ENCODE measurements at places on chromosomes 4 and X.

DNA sequence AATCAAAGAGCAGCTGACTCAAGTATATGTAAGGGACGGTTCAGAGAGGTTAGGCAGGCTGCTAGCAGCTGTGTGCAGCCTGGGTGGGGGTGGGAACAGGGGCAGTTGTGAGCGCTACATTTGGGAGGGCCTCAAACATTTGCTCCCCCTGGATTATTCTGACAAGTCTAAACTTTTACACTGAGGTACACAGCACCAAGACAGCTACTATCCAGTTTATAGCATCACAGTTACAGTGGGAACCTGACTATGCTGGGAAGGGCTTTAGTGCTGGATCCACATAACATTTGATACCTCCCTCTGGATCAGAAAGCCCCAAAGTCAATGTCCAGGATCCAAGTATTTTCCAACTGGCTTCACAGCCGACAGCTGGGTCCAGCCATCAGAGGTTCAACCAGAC lies 55.8 kb upstream of the GIMD1 start:
- no peak for DNase-seq

DNA sequence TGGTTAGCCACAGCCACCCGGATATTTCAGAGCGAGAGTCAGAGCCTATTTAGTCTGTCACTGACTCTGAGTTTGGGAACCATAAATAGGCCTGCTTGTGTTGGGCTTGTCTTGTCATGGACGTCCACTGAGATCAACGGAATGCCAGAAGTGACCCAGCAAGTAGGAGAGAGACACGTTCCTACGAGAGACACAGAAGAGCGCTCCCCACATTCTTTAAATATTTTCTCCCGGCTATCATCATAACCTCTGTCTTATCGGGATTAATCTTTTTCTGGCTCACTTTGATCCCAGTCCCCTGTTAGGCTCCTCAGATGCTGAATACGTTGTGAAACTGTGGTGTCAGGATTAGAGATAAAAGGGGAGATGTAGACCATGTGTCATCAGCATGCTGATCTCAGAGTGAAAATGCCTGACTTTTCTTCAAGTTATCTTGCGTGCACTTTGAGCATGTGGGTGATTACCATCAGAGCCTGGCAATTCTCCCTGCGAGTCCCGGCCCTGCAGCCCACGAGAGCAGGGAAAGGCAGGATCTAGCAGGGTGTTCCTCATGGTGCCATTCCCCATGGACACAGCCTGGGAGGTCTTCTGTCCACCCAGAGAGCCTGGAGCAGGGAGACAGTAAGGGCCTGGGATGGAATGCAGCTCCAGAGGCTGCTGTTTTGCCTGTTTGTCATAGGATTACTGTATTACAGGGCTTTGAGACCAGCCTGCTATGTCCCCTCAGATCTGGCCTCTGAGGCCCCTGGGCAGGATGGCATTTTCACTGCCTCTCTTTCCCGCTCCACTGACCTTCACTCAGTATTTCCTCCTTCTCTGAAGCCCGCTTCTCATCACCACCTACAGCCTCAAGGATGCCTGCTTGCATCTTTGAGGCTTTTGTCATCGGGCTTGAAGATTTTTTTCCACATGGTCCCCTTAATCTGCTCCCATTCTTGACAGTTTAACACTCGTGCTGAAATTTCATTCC lies 2.8 kb upstream of the TENM3 start:
- no peak for DNase-seq

DNA sequence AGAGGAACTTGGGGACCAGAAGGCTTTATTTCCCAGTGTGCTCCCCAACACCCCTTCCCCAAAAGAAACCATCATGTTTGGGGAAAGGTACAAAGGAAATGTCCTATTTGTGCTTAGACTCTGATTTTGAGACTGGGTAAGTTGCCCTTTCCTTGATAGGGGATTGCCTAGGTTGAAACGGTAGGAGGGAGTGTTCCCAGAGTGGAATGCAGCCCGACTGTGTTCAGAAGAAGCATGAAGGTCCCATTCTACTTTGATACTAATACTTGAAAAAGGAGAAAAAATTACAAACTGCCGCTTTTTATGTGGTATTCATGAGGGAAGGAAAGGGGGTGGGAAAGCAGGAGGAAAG lies 32.4 kb upstream of the TMEM131L start:
- DNase-seq = no peak

DNA sequence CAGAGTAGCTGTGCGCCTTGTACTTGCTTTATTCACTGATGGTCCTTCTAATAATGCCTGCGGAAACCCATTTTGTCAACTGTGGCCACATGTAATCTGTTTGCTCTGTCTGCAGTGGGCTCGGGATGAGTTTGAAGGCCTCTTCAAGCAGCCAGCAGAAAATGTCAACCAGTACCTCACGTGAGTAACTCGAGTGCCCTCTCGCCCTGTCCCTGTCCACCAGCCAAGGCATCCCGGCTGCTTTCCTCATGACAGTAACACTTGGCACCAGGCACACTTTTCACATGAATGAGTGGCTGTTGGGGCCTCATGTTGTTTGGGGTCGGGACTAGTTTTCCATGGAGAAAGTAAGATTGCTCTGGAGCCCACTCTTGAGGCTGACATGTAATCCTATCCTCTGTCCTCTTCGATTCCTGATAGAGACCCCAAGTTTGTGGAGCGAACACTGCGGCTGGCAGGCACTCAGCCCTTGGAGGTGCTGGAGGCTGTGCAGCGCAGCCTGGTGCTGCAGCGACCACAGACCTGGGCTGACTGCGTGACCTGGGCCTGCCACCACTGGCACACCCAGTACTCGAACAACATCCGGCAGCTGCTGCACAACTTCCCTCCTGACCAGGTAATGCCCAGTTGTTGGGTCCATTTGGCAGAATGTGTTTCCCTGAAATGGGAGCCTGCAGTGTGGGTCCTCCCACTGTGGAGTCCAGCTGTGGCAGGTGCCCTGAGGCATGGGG lies 8.8 kb upstream of the CDK16 start:
- no peak for DNase-seq

GRCh38 chr4:52250154-52250553 lies 199.1 kb downstream of the SPATA18 start:
- DNase-seq = no peak

- no peak for DNase-seq
These were observed 7.2 kb upstream of the C1QTNF7 start for GRCh38 chr4:15420642-15421041.

All from kidney capillary endothelial cell (primary cell).